Small intestine (tissue), 16 donors: ENCODE measurements at places on chromosomes 13 and 19.
A peak's percentile ranks its signal among the peaks of the same experiment; 100 is the strongest.

GRCh38 chr13:102825921-102826706 is 19.7 kb upstream of the ERCC5 start:
- no peak overlapping the region for H3K27ac ChIP-seq
- no peaks in the 10 kb centered on the region for H3K27me3 ChIP-seq
- no peak overlapping the region for H3K4me3 ChIP-seq
- no peak for DNase-seq

GRCh38 chr19:57583521-57584416 is at the start of gene ZIK1:
Gene ZIK1, plus strand, starts transcription at chr19:57584145. Its CDS starts 212 bp downstream, at chr19:57584357.
- peaks cover 16% of the 10 kb centered on the region for H3K36me3 ChIP-seq
- no peaks in the 10 kb centered on the region for H3K27me3 ChIP-seq
- peak; percentile 81 for DNase-seq
- H3K27ac ChIP-seq, result peak within 1 kb of the TSS; percentile 54
- peaks cover 14% of the 10 kb centered on the region for H3K4me1 ChIP-seq

DNA sequence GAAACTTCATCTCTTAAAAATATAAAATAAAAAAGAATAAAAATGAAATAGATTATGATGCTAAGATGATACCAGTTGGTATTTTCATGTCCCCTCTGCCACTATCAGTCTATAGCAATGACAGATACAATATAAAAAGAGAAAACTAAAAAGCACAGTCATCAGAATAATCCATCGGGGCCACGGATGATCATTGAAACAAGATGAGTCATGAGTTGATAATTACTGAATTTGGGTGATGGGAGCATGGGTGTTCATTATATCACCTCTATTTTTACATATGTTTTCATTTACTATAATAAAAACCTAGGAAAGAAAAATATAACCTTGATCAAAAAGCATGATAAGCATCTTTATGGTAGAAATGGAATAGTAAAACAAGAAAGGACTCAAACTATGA is 41.1 kb downstream of the PIBF1 start:
- H3K27ac ChIP-seq, result no peak overlapping the region
- H3K27me3 ChIP-seq, result no peaks in the 10 kb centered on the region
- H3K4me3 ChIP-seq, result no peak overlapping the region
- no peak for DNase-seq
- no peaks in the 10 kb centered on the region for H3K36me3 ChIP-seq

DNA sequence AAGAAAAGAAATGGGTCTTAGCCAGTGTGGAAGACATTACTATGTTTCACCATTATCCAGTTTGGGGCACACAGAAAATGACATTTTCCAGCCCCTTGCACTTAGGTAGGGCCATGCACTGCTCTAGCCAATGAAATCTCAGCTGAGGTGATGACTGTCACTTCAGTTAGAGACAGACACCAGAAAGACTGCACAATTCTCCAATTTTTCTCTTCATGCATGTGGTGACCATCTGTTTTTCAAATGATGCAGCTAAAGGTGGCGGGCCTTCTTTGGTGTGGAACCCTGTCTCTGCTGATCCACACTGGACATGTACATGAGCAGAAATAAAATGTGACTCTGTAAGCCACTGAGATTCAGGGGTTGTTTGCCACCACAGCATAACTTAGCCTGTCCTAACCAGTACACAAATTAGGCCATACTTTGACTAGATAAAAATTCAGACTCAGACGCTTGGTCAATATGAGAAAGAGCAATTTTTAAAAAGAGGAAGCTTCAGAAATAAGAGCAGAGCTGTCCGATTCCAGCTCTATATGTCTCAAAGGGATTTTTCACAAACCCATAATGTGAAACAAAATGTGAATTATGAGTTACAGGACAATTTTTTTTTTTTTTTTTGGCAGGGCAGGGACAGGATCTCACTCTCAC is 6.7 kb downstream of the ZNF565 start:
- no peak overlapping the region for H3K4me3 ChIP-seq
- H3K27ac ChIP-seq, result no peak overlapping the region
- no peaks in the 10 kb centered on the region for H3K4me1 ChIP-seq
- no peak for DNase-seq
- no peaks in the 10 kb centered on the region for H3K36me3 ChIP-seq
- no peaks in the 10 kb centered on the region for H3K27me3 ChIP-seq
